Omental fat pad (tissue), 4 donors: ENCODE measurements at places on chromosomes 13 and 19. TPM values are rescaled to one million over a fixed set of nuclear protein-coding genes. Genes with fewer than 3 reads are reported as not detected.

The ZNF470 gene
- 2.3 TPM for total RNA-seq

GRCh38 chr13:32309312-32310133, 5.6 kb downstream of the ZAR1L start:
- DNase-seq = no peak

- no peak for DNase-seq
Observed at GRCh38 chr13:35500144-35500543, 23.7 kb upstream of the MAB21L1 start.

The ONECUT3 gene
- not detected for total RNA-seq

- no peak for DNase-seq
Observed at GRCh38 chr13:67914535-67914934, 684.4 kb upstream of the PCDH9 start.

The RNF17 gene
- 0.32 TPM for total RNA-seq

The PABPC3 gene
- not detected for total RNA-seq

The DACT3 gene
- 0.48 TPM for total RNA-seq

The VWA8 gene
- total RNA-seq = 24.7 TPM

The POSTN gene
- 85.6 TPM for total RNA-seq

The DENND1C gene
- total RNA-seq = 6.5 TPM

The ZNF302 gene
- total RNA-seq = 18.5 TPM

DNA sequence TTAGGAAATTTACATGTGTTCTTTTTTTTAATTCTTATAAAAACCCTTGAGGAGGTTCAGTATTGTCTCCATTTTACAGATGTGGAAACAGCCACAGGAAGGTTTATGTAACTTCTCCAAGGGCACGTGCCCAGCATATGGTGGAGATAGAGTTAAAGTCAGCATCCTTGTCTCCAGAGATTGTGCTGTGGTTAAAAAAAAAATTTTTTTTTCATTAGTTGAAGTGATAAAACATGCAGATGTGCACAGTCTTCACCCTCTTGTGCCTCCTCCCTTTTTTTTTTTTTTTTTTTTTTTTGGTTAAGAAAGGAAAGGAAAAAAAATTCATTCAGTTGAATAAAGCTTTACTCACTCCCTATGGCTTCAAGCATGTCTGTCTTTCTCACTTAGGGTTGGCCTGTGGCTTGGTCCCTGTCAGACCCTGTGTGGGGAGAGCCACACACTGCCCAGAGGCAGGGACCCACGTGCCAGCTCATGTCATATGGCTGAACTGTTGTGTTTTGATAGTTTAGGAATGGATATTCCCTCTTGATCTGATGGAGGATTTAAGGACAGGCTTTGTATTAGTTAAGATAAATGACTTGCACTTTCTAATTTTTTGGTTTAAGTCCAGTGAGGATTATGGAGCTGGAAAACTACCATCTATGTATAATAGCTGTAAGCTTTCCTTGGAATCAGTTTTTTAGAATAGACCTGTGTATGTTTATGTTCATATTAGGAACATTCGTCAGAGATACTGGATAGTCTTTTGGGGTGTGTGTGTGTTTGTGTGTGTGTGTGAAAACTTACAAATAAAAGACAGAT, 19.3 kb downstream of the RNASEH2B start:
- DNase-seq = no peak

DNA sequence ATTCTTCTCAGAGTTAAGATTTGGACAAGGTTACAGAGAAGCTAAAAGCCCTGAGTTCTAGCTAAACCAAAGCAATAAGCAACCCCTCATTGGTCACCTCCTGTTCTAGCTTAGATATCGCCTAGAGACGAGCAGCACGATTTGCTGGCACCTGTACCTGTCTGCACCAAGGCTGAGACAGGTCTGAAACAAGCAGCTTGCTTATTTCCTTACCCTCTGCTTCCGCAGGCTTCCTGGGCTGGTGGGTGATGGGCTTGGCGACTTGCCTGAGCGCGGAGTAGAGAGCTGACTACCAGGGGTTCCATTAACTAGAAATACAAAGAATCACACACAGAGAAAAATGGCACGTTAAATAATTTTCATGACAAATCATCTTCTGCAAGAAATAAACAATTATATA, 276.9 kb downstream of the DCLK1 start:
- DNase-seq = no peak

DNA sequence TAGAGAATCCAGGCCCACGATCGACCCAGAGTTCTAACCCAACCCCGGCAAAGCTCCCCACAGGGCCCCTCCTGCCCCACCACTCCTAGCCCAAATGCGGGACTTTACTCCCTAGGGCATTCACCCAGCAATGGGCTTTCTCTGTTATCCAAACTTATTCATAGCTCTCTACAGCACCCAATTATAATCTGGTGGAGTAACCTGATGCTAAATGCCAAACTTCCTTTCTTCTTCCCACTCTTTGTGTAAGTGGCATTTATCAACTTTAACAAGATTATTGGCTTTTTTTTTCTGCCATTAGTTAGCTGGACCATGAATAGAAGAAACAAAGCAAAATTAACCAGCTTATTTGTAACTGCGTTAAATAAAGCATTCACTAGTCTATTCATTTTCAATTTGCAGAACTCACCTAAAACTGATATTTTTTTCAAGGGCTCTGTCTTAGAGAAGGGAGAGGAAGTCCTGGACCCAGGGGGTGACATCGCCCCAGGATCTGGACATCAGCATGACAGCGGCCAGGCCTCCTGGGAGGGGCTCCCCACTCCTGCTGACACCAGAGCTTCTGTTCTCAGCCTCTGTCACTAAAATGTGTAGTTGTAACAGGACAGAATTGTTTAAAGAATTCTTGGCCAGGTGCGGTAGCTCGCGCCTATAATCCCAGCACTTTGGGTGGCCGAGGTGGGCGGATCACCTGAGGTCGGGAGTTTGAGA, 1.5 kb downstream of the FAM124A start:
- no peak for DNase-seq

The RPL13A gene
- 2,551 TPM for total RNA-seq

- DNase-seq = no peak
Observed at GRCh38 chr19:1063909-1064660, 2.9 kb upstream of the ARHGAP45 start.

The TMEM255B gene
- total RNA-seq = 2.7 TPM

DNA sequence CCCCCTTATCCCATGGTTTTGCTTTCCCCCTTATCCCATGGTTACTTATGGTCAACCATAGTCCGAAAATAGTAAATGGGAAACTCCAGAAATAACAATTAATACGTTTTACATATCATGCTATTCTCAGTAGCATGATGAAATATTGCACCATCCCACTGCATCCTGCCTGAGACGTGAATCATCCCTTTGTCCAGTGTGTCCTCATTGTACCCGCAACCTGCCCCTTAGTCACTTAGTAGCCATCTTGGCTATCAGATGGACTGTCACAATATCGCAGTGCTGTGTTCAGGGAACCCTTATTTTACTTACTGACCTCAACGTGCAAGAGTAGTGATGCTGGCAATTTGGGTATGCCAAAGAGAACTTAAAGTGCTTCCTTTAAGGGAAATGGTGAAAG, 10.5 kb upstream of the NBEA start:
- DNase-seq = no peak

- no peak for DNase-seq
Observed at GRCh38 chr13:93751117-93751516, 524.5 kb downstream of the GPC6 start.

The AXL gene
- total RNA-seq = 66.1 TPM

- no peak for DNase-seq
Observed at GRCh38 chr13:57030671-57031070, 110.0 kb upstream of the PRR20A start.

The KIR2DL4 gene
- total RNA-seq = not detected

DNA sequence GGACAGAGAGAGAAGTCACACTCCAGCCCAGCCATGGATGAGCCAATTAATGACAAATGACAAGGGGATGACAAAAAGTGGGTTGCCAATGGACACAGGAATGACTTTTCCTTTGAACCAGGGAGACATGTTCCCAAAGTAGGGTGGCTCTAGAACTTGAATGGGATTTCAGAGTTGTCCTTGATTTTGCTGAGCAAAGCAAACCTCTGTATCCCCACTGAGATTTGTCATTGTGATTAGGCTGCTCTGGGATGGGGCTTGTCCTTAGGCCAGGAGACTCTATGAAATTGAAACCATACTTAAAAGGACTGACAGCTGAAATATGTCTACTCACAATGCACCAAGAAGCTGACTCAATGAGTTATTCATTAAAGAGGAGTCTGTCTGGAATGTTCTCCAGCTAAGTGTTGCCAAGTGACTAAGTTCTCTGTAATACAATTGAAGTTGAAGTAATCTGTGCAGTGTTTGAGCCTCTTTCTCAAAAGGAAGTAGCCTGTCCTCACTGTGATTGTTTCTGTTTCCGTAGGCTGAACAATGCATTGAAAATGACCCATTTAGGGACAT, 69.0 kb upstream of the PCDH9 start:
- no peak for DNase-seq

The PSG11 gene
- not detected for total RNA-seq

DNA sequence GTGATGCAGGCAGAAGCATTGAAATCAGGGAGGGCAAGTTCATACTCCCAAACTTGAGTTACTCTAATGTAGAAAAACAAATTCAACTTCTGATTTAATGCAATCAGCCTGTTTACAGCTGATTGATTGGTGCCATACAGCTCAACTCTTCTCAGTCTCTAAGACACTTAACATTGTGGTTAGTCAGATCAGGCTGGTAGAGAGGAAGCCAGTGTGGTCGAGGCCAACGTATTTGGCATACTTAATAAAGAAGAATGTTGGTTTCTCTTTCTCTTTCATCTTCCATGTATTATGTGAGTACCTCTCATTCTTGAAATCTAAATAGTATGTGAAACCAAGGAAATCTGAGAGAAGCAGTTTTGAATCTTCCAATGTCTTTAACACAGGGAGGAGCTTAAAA, 255.0 kb upstream of the SLITRK1 start:
- no peak for DNase-seq

DNA sequence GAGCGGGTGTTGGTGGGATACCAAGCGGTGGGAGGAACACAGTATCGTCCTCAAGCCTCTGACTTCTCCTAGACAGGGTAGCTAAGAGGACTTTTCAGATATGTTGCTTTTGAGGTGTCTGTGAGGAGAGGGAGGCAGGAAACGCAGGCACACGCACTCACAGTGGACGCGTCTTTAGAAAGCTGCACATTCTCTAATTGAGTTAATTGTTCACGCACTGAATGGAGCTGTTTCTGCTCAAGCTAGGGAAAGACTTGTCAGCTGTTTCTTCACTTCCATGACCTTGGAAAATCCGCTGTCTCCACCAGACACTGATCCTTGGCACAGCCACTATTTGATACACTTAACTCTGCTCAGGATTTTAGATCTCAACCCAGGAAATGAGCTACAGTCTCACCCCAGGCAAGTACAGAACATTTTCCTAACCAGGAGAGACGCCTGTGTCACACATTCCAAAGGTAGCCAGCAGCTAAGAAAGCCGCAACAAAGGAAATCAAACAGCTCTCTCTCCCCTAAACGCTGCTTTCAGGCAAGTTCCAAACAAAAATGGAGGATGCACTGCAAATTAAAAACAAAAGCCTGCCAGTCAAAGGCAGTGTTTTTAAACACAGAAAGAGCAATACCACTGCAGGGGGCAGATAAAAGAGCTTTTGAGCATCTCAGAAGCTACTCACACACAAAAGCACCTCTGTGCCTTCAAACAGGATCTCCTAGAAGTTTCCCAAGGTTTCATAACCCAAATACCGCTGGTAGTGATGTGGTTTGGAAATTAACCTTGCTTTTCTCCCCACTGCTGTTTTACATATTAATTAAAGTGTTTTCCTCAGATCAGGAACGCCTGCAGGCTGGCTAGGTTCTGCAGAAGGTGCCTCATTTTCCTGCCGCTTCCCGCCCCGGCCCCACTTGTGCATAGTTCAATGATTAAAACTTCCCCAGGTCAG, 57.3 kb downstream of the IRS2 start:
- no peak for DNase-seq

- no peak for DNase-seq
Observed at GRCh38 chr13:75637181-75637750, 1.1 kb downstream of the LMO7 start.

- DNase-seq = no peak
Observed at GRCh38 chr13:95426631-95427030, 125.4 kb upstream of the ABCC4 start.

DNA sequence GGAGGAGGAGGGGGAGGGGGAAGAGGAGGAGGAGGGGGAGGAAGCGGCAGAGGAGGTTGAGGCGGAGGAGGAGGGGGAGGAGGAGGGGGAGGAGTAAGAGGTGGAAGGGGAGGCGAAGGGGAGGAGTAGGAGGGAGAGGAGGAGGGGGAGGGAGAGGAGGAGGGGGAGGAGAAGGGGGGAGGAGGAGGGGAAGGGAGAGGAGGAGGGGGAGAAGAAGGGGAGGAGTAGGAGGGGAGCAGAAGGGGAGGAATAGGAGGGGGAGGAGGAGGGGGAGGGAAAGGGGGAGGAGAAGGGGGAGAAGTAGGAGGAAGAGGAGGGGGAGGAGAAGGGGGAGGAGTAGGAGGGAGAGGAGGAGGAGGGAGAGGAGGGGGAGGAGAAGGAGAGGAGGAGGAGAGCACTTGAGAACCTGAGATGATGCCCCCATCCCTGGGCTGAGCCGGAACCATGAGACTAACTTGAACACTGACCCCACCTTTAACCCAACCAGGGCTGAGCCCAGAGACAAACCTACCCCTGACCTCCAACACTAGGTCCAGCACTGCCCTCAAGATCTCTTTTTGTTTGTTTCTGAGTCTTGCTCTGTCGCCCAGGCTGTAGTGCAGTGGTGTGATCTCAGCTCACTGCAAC, 12.6 kb downstream of the ABCA7 start:
- DNase-seq = no peak

The OR7A5 gene
- not detected for total RNA-seq

- DNase-seq = no peak
Observed at GRCh38 chr19:2952953-2953481, 8.2 kb upstream of the ZNF77 start.

GRCh38 chr19:15368051-15368632, 11.4 kb downstream of the AKAP8 start:
- no peak for DNase-seq

The BRSK1 gene
- 2.1 TPM for total RNA-seq

DNA sequence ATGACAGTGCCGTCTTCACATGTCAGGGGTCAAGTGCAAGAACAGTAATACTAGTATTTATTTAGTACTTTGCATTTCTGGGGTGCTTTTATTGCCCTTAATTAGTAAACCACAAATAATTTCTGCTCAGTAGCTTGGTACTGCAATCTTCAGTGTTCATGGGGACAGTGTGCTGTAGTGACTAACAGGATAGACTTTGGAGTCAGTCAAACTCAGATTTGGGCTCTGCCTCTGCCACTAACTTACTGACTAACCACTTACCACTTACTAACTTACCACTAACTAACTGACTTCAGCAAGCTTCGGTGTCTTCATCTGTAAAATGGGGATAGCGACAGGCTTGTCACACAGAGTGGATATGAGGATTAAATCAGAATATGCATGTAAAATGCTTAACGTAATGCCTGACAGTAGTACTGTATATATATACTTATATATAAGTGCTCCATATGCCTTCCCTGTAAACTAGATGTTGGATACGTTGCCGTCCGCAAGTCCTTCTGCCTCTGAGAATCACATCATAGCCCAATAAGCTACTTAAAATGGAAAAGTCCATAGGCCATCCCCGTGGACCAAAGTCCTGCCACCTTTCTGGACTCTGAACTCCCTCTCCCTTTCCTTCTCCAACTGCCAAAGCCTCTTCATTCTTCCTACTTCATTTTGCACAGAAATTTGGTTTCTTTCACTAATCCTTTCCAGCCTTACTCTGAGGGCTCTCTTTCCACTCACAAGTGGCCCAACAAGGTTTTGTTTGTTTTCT, 158.1 kb downstream of the ZIC5 start:
- no peak for DNase-seq

- no peak for DNase-seq
Observed at GRCh38 chr13:96193728-96194310, 103.9 kb downstream of the HS6ST3 start.

- no peak for DNase-seq
Observed at GRCh38 chr13:111637365-111637764, 316.9 kb downstream of the TEX29 start.
